T-helper 17 cell (primary cell): ENCODE measurements at places on chromosomes 4 and X.

- no peak for DNase-seq
Observed at GRCh38 chr4:7414046-7414445, 20.7 kb downstream of the PSAPL1 start.

GRCh38 chr4:52199574-52200338, 148.7 kb downstream of the SPATA18 start:
- DNase-seq, result no peak

- DNase-seq, result no peak
Observed at GRCh38 chrX:41491267-41492004, 44.3 kb downstream of the NYX start.

DNA sequence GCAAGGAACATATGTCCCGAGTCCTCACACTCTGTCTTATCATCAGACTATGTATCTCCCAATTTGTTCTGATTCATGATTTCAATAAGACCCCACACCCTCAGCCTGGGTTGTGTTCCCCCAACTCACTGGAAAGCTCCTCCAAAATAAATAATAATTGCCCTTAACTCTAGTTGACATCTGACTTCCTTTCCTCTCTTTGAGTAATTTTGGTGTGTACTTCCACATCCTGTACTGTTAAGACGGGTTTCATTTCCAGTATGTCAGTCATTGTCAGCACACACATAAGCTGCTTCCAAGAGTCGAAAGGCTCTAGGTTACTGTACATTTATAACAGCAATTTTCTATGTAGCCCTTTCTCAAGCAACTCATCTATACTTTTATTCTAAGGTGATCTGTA, 52.2 kb upstream of the C1QTNF7 start:
- DNase-seq, result no peak

DNA sequence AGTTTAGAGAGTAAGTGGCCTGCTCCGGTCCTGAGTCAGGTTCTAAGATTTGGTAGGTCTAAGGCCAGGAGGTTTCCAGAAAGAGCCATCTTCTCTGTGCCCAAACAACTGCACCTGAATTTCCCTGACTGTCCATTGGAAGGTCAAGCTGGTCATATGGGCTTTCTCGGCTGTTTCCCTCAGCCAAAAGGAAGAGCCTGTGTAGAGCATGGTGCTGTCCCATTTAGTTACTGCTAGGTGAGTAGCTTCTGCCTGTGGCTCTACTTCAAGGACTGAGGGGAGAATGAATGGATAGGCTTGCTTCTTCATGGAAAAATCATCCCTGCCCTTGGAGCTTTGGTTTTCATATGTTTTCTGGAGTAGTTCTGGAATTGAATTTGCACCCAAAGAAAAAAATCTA, 33.7 kb downstream of the NHSL2 start:
- no peak for DNase-seq

DNA sequence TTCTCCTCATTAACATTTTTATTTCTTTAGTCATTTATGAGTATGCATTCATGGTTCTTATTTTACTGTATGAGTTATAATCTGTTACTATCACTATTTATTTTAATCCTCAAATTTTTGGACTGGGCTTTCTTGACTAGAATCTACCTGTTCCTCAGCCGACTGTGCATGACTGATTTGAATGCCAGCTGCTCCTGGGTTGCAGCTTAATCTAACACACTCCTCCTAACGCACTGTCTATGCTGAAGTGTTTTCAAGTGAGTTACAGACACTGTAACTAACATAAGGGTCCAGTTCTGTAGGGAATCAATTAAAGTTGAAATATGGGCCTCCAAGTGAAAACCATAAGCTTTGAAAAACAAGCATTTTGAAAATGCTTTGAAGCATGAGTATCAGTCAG, 137.4 kb upstream of the ARSJ start:
- no peak for DNase-seq
